Myometrial cell (primary cell): ENCODE measurements at places on chromosomes 1 and 21. TPM values are rescaled to one million over a fixed set of nuclear protein-coding genes. Genes with fewer than 3 reads are reported as not detected.

FHAD1 gene
- total RNA-seq = 1.6 TPM in 1 of 2 replicates, not detected in the other

PLPPR4 gene
- total RNA-seq = not detected in 2 replicates

GPR37L1 gene
- not detected in 2 replicates for total RNA-seq

HTR6 gene
- not detected in 2 replicates for total RNA-seq

CCDC190 gene
- total RNA-seq = 0.86 and 1.1 TPM in 2 replicates

TFF1 gene
- not detected in 2 replicates for total RNA-seq

LUZP1 gene
- total RNA-seq = 16.1 and 20.8 TPM in 2 replicates

DYNLT4 gene
- total RNA-seq = not detected in 2 replicates

RIPPLY3 gene
- total RNA-seq = 0.29 TPM in 1 of 2 replicates, not detected in the other

PLEKHN1 gene
- 0.29 and 1.8 TPM in 2 replicates for total RNA-seq

ZBTB8A gene
- total RNA-seq = 3.0 and 3.2 TPM in 2 replicates

C2CD4D gene
- not detected in 2 replicates for total RNA-seq

KAZN gene
- total RNA-seq = 0.89 and 2.6 TPM in 2 replicates

LCE3D gene
- not detected in 2 replicates for total RNA-seq

SIK1 gene
- total RNA-seq = 0.53 TPM in 1 of 2 replicates, not detected in the other

SEMA4A gene
- under 0.01 and 0.35 TPM in 2 replicates for total RNA-seq

EFNA1 gene
- not detected in 2 replicates for total RNA-seq

CFHR4 gene
- total RNA-seq = not detected in 2 replicates

KLHDC9 gene
- 2.5 and 4.0 TPM in 2 replicates for total RNA-seq

LCE2A gene
- total RNA-seq = not detected in 2 replicates

GNAT2 gene
- total RNA-seq = under 0.01 and 0.89 TPM in 2 replicates

TEX35 gene
- total RNA-seq = not detected in 2 replicates

GJB3 gene
- not detected in 2 replicates for total RNA-seq

PROK1 gene
- not detected in 2 replicates for total RNA-seq

PLA2G2D gene
- not detected in 2 replicates for total RNA-seq

UTS2 gene
- not detected in 2 replicates for total RNA-seq

RCSD1 gene
- 0.18 and 0.29 TPM in 2 replicates for total RNA-seq

NECTIN4 gene
- total RNA-seq = under 0.01 and 1.4 TPM in 2 replicates

CNR2 gene
- total RNA-seq = not detected in 2 replicates

FAM72C gene
- total RNA-seq = 2.5 and 3.5 TPM in 2 replicates

MANEAL gene
- 0.35 TPM in 1 of 2 replicates, not detected in the other for total RNA-seq

CDCA8 gene
- total RNA-seq = 23.4 and 31.4 TPM in 2 replicates

LEMD1 gene
- not detected in 2 replicates for total RNA-seq

BMP8B gene
- not detected in 2 replicates for total RNA-seq

VHLL gene
- total RNA-seq = not detected in 2 replicates

MGST3 gene
- total RNA-seq = 181 and 204 TPM in 2 replicates

AMPD1 gene
- total RNA-seq = not detected in 2 replicates

PCSK9 gene
- 23.6 and 30.1 TPM in 2 replicates for total RNA-seq

CYP4A22 gene
- total RNA-seq = not detected in 2 replicates
